Anterior cingulate cortex (tissue), 58 donors: ENCODE measurements at places on chromosomes 3 and 15.

DNA sequence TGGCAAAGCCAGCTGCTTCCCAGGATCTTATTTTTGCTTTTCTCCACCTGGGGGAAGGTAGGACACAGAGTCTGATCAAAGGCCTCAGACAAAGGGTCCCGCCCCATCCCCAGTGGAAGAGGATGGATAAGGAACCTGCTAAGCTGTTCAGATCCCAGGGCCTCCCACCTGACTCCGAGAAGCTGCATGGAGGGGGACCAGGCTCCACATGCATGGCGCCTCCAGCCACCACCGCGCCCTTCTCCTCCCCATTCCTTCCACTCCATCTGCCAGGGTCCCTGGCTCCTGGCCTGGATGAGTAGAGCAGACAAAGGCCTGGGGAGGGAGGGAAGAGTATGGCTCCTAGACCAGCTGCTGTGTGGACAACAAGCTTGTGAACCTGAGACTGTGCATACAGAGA is 20.0 kb upstream of the CRABP1 start:
- DNase-seq: no peak

GRCh38 chr3:181134873-181135272 is 145.3 kb upstream of the DNAJC19 start:
- no peak for DNase-seq

GRCh38 chr3:179955809-179956208 is 80.9 kb downstream of the PEX5L start:
- DNase-seq: no peak

GRCh38 chr3:21531909-21532308 is 219.1 kb downstream of the ZNF385D start:
- DNase-seq: no peak

- no peak for DNase-seq
Observed at GRCh38 chr3:127678611-127679533, 6.1 kb downstream of the ABTB1 start.

DNA sequence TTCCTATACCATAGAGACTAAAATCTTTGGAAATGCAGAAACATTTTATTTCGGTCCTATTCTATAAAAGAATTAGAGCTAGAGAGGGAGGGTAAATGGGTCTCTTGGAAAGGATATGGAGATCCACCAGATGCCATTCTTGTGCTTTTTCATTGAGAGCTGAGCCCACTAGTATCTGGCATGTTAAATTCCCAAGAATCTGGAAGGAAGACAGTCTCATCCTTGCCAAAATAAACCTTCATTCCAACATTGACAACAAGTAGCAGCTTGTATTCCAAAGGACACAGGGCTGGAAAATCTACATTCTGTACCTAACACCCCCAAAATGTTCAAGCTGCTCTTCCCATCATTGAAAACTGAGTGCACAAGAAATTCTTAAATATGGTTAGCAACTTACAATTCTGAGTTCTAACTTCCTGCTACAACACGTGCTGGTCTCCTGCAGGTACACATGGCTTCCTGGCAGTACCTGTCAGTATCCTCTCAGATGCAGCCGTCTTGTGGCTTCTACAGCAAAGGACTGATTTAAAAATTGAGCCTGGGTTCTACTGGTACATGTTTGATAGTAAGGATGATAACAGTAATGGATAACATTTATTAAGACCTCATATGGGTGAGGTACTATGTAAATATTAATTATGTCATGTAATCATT is 348.1 kb downstream of the SV2B start:
- no peak for DNase-seq

GRCh38 chr3:171351676-171352075 is 108.5 kb downstream of the TNIK start:
- DNase-seq: no peak
